Mammary epithelial cell (primary cell): ENCODE measurements at places on chromosomes 4 and X. TPM values are rescaled to one million over a fixed set of nuclear protein-coding genes. Genes with fewer than 3 reads are reported as not detected.

DNA sequence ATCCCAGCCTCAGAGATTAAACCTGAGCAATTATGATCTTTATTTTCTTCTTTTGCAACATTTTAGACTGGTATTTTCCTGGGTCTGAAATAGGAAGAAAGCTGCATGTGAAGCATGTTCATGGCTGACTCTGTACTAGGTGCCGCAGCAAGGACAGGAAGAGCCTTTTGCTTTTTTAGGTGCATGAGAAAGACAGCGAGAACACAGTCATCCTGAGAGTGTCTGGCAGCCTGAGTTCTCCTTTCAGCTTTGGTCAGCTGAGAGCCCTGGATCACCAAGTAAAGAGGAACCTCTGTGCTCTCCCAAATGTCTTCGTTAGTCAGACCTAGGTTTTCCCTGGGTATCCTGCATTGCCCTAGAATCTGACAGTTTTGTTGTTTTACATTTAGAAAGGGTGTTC, 29.8 kb downstream of the FAM149A start:
- no peak for DNase-seq

DNA sequence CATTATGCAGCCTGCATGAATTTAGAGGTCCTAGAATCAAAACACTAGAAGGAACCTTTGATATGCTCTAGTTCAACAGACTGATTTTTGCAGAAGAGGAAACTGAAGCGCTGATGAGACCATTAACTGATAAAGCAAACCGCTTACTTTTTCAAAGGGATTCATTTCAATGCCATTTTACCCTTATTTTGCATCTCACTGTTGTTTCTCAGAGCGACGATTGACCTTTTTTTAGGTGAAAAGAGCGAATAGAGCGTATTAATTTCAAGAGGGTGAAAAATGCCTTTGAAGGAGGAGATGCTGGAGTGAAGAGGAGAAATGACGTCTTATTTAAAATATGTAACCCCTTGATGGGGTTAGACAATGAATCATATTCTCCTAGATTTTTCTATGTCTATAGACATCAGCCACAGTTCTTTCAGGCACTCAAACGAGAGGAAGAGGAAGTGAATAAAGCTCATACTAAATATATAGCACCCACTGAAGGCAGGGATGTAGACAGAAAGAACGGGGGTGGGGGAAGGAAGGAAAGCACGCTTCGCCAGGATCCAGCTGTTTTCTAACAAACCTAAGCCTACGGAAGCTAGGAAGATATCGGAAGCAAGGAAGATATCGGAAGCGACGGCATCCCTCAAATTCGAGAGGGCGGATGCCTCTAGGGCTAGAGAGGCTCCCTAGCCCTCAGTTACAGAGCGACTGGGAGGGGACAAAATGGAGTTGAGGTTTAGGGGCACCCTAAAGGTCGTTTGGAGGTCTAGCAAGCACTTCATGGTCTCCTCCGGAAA, 848 bp downstream of the ACSL4 start:
- DNase-seq, result peak; percentile 39

DNA sequence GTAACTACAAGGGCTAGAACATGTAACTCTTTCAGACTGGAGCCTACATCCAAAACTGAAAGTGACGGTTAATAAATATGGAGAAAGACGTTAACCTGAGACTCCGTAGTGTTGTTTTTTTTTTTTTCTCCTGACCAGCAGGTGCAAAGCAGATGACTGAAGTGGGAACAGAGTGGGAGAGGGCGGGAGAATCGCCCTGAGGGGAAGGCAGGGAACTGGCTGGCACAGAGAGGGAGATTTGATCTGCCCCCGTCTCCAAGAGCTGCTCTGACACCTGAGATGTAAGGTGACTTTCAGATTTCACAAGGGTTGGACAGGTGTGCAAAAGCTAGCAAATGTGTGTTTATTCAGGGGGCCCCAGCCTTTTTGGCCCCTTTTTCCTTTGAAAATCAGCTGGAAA, 180.2 kb downstream of the PALLD start:
- no peak for DNase-seq

DNA sequence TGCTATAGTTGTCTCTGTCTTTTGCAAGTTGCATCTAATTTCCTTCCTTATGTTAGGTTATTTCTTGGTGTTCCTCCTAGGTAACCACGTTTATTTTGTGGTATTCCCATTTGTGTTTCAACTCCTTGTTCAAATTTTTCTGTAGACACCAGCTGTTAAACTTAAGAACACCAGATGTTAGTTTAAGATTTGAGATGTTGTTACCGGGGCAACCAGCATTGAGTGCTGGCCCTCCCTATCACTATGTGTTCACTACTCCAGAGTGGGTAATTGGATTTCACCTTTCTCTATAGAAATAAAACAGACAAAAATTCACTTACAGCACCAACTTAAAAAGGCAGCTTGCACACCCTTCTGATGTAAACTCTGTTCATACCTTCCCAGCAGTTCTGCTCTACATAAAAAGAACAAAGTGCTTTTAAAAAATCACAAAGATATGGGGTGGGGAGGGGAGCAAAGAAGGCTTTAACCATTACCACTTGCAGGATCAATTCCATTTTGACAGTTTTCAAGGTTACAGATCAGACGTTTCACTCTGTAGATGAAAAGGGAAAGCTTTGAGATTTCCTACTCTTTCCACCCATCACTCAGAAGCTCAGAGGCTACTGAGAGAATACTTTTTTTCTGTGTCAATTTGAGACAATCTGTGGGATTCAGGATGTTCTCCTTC, 82.9 kb downstream of the DKK2 start:
- DNase-seq, result no peak

DNA sequence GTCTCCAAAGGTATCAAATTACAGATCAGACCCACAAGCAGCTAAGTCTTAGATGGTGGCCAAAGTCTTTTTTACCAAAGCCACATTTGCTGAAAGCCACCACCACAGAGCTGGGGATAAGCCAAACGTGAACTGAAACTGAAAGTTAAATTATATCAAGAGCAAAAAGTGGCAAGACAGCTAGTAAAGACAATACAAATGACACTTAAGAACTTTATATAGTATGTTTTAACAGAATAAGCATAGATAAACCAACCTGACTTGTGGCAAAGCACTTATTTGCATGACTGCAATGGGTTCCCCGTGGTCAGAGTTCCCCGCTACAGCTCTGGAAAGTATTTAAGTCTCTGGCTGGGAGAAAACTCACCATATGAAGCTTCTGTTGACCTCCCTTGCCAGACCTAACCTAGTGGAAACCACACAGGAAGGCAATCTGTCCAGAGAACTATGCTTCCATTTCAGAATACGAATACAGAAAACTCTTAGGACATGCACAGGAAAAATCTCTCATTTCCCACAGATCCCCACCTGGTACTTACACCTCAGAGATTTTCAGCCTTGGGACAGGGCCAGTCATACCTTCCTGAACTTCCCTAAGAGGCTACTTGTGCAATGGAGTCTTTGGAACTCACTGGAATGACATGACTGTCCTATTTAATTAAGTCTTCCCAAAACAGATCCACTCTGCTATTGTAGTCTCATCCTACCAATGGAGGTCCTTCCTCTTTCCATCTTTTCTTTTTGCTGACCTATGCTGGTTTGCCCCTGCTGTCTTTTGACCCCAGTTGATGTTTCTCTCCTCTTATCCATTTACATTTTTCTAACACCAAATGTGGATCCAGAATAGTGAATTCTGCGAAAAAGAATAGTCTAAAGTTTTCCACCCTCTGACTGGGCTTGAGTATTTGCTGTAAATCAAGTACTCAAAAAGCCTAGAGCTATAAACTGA, 225.1 kb downstream of the NR3C2 start:
- no peak for DNase-seq

- DNase-seq, result peak; percentile 7
These were observed 104.3 kb upstream of the UGT8 start for GRCh38 chr4:114494246-114494803.

GRCh38 chr4:31674313-31674947, 954.3 kb downstream of the PCDH7 start:
- DNase-seq, result no peak

DNA sequence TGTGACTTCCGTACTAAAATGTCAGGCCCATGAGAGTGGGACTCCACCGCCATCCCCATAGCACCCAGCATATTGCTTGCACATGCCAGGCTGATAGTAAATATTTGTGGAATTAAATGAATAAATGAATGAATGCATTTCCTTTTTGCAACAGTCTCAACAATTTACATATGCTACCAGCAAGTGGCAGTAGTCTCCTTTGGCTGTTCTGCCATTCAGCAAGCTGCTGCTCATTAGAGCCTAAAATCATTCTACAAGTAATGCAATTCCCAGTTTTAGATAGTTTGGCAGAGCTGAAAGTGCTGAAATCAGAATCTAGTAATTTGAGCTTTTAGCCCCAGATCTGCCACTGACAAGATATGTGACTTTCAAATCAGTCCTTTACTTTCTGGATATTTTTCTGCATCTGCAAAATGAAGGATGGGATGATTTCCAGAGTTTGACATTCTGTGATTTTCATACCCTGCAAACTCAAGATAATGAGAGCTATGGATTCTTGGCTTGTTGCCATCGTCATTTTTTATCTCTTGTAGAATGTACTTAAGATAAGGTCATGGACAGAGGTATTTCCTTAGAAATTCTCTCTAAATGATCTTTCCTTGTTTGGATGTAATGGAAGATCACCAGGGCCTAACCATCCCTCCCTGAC, 35.7 kb upstream of the INTS6L start:
- DNase-seq, result peak; percentile 19

GRCh38 chr4:101649790-101650515, 140.6 kb upstream of the BANK1 start:
- peak; percentile 85 for DNase-seq

DNA sequence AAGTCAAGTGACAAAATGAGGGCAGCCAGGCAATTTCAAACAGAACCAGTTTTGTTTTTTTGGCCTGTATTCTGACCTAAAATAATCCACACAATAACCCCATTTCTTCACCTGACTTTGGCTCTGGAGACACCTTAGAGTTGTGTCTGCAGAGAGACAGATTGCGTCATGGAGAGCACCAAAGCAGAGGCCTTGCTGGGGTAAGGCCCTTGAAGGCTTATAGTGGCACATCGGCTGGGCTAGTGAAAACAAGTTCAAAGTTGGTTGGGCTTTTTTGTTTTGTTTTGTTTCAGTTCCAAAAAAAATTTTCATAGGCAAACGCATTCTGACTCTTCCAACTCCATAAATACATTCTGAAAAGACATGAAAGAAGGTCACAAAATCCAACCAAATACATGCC, 34.4 kb downstream of the PARM1 start:
- DNase-seq, result peak; percentile 2

DNA sequence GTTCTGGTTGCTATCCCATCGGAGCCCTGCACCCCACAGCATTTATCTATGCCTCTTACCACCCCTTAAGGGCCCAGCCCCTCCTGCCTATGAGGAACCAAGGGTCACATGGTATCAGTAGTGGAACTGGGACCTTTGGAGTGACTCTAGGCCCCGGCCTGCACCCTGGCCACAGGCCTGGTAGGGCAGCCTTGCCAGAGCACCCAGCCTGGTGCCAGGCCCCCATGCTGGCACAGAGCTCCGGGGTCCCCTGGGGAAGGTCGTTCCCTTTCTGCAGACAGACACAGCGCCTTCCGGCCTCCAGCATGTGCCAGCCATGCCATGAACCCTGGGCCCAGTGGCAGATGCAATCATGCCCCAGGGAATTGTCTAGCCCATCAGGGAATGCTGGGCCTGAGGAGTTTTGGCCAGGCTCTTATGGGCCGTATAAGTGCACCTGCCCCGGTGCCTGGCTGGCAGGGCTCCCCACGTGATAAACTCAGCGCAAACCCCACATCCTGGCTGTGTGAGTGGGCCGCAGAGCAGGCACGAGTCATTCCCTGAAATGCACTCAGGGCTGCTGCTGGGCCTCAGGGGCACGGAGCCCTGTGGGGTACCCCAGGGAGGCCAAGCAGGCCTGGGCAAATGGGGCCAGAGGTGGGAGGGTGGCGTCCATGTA, 19.8 kb upstream of the ADD1 start:
- no peak for DNase-seq

PROM1 gene
- total RNA-seq, result not detected in 2 replicates

ASB9 gene
- 0.67 TPM for total RNA-seq
